ENCODE measurements at places on chromosomes 12 and 14.

- DNase-seq: no peak
Measured at GRCh38 chr12:89691659-89692058, 17.0 kb downstream of the ATP2B1 start.

DNA sequence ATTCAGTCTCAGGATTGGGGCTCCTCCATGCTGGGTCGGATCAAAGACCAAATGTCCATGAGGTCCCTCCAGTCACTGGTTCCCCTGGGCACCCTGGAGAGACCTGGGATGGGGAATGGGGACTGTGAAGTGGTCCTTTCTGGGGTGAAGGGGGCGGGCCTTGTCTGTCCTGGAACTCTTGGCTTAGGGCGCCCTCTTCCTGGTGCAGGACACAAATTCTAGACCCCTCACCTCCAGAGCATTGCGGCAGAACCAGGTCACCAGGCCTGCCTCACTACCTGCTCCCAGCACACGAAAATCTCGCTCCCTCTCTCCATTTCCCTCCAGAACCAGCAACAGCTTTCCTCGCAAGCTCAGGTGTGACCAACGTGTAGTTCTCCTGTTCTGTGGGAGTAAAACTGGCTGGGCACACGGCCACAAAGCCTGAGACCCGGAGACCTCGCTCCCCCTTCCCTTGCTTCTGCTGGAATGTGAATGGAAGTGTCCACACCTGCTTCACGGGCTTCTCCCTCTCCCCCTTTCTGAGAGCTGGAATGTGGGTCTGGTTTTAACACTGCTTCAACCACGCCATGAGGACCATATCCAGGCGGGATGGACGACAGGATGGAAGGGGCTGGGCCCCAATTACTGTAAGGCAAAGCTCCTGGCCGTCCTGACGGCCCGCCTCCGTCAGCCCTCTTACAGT lies 112.7 kb downstream of the SCARB1 start:
- DNase-seq: no peak

GRCh38 chr12:27511031-27511722 lies 12.8 kb upstream of the PPFIBP1 start:
- DNase-seq: no peak

- DNase-seq: no peak
Measured at GRCh38 chr14:93926873-93927799, at the start of gene FAM181A. FAM181A (plus strand) TSS chr14:93927344; CDS start chr14:93928286, 942 bp downstream.

GRCh38 chr12:27756670-27757195 lies 23.3 kb upstream of the KLHL42 start:
- DNase-seq: no peak

GRCh38 chr14:104434214-104435076 lies 145.1 kb upstream of the C14orf180 start:
- DNase-seq: no peak

GRCh38 chr12:12922978-12923377 lies 29.0 kb downstream of the GPRC5D start:
- DNase-seq: no peak

DNA sequence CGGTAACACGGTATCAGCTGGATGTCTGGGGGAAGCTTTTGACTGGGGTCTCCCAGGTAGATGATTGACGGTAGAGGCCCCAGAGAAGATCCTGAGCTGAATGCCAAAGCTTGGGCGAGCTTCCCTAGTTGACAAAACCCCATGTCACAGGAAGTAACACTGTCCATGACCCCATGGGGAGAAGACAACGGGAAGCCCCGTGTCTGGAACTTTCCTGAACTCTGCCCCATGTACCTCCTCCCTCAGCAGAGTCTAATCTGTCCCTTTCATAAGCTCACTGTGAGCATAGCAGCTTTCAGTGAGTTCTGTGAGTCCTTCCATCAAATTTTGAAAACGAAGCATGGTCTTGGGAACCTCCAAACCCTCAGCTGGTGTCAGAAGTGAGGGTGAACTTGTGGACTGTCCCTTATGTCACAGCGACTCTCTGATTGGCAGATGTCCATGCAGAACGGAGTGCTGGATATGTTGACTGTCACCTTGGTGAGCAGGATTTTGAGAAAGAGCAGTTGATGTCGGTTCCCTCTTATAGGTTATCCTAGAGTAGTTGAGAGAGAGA lies 29.7 kb upstream of the BEGAIN start:
- DNase-seq: no peak

Data from SJSA1 (cell line).